Activated T-cell treated with anti-CD3 and anti-CD28 coated beads, Interleukin-2, amount 50 U/mL, for 1 hour (primary cell): ENCODE measurements at places on chromosomes 3 and 15.

GRCh38 chr3:188817103-188817934 lies 354.5 kb upstream of the TPRG1 start:
- no peak for DNase-seq

- DNase-seq, result no peak
Observed at GRCh38 chr3:197404030-197404429, 105.6 kb upstream of the DLG1 start.

GRCh38 chr15:77826006-77826695 lies 193.4 kb upstream of the LINGO1 start:
- no peak for DNase-seq

DNA sequence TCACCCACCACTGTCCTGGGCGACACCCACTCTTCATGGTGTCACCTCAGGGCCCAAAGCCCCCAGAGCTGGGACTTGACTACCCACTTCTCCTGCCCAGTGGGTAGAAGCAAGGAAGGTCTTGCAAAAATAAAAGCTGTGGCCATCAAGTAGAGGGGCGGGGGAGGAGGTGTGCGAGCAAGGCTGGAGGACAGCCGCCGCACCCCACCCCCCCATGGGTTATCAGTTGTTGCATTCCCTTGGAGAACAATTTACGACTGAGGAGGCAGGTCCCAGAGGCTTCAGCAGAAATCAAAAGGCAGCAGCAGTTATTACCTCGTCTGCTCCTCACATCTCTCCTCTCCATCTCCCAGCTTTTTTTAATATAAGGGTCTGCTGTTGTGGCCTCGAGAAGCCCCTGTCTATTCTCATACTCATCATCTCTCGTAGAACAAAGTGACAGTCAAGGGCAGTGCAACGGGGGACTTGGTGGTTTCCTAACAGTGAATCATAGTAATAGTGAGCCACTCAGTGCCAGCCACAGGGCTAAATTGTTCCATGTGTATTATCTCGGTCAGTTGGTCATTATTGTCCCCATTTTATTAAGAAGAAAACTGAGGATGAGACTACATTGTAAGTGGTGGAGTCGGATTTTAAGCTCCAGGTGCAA lies 116.4 kb downstream of the PDCD6IP start:
- no peak for DNase-seq

- DNase-seq, result no peak
Observed at GRCh38 chr3:171391432-171391831, 68.8 kb downstream of the TNIK start.

DNA sequence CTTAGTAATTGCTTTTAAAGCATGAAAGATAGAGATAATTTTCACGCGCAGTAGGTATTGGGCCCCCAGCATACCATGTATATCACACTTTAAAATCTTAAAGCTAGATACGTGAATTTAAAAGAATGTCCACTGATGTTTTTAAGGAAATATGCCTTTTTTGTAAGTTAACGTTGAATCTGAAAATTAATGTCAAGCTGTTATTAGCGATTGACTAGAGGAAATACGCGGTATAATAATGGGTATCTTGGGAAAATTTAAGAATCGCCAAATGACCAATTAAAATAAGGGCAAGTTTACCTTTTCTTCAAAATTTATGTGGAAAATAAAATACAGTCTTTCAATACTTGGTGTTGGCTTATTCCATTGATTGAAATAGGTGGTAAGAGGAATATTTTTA lies 13.3 kb upstream of the CHD2 start:
- DNase-seq, result no peak

DNA sequence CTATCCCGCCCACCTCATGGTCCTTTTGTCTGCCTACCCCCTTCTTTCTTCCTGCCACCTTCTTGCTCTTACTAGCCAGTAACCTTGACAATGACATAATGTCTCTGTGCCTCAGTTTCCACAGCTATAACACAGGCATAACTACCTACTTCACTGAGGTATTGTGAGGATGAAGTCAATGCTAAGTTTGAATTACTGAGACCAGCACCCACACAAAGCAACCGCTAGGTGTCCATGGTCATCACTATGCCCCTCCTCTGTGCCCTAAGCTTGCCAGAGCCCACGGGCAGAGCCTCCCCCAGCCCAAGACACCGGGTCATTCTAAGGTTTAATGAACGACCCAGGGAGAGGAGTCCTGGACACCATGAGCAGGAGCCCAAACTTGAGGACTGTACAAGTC lies 101.6 kb downstream of the OXNAD1 start:
- DNase-seq, result no peak

DNA sequence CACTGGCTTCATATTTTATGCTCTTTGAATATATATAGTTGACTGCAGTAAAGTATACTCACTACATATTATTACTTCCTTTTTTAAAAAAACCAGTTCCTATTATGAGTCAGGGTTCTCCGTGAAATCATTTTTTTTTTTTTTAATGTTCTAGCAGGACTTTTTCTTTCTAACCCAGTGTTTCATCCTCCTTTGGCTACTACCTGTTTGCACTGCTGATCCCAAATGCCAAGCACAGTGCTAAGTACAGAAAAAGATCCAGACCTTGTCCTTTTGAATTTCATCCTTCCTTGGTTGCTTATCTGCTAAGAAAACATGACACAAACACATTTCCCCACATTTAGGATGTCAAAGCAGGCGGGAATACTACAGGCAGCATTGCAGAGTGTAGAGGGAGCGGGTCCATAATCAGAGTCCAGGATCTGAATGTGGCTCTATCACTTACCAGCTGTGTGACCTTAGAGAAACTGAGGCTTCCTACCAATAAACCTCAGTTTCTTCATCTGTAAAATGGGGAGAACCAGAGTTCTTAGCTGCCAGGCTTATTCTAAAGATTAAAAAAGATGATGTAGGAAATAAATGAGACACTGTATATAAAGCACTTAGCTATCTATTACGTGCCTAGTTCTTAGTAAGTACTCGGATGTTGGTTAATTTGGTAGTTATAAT lies 37.2 kb upstream of the ANPEP start:
- DNase-seq, result no peak

DNA sequence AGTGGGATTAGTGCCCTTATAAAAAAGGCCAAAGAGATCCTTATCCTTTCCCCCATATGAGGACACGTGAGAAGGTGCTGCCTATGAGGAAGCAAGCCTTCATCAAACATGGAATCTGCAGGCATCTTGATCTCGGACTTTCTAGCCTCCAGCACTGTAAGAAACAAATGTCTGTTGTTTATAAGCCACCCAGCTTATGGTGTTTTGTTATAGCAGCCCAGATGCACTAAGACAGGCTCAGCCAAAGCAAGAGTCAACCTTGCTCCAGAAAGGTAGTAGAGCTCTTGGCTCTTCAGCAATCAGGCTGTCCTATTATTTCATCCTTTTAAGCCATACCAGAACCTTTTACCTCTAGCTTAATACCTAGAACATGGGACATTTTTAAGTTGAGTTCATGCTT lies 12.3 kb upstream of the TNIK start:
- DNase-seq, result no peak

- DNase-seq, result no peak
Observed at GRCh38 chr15:88046576-88047129, 209.9 kb downstream of the NTRK3 start.

- DNase-seq, result no peak
Observed at GRCh38 chr3:65714134-65714533, 324.6 kb downstream of the MAGI1 start.
